Heart right ventricle (tissue), 16 donors: ENCODE measurements at places on chromosomes 13 and 19. TPM values are rescaled to one million over a fixed set of nuclear protein-coding genes. Genes with fewer than 3 reads are reported as not detected.
A peak's percentile ranks its signal among the peaks of the same experiment; 100 is the strongest.

DNA sequence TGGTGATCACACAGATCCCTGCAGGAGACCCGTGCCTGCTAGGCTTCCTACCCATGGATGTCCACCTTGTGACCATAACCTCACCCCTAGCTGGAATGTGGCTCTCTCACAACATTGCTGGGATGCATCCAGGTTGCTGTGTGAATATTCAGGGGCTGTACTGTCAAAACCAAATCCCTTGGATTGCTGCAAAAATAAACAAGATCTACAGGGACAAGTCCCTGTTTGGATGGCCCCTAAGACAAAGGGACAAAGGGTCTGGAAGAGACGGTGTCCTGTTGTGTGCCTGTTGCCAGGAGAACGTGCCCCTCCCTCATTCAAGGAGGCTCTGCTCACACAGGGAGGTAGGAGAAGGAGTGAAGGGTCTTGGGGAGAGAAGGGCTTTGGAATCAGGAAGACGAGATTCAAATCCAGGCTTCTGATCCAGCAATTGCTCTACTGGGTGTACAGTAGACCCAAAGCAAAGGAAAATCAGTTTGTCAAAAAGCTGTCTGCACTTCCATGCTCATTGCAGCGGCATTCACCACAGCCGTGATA, 89.2 kb upstream of the WASF3 start:
- no peak for DNase-seq

DNA sequence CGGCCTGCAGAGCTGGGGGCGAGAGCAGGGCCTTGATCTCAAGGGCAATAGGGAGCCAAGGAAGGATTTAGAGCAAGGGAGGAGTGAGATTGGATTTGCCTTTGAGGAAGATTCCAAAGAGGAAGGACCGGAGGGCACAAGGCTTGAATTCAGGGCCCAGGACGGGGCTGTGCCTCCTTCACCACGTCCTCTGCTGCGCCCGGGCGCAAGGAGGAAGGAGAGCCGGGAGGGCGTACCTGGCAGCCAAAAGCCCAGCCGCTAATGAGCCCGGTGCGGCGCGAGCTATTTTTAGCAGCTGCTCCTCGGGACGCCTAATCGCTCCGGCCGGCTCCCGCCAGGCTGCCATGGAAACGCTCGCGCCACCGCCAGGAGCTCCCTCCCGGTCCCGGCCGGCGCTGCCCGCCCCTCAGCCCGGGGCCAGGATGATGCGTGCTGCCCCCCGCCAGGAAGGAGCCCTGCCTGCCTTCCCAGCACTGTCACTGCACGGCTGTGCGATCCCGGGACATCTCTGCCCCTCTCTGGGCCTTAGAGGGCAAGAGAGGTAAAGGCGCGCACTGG, 31.3 kb downstream of the TINCR start:
- DNase-seq, result peak; percentile 76

GRCh38 chr13:59452189-59452890, 711.4 kb downstream of the DIAPH3 start:
- no peak for DNase-seq

- DNase-seq, result peak; percentile 29
Observed at GRCh38 chr19:15479391-15480345, at the start of gene PGLYRP2. PGLYRP2 (minus strand) TSS chr19:15479501; CDS start chr19:15479371, 130 bp downstream.

DNA sequence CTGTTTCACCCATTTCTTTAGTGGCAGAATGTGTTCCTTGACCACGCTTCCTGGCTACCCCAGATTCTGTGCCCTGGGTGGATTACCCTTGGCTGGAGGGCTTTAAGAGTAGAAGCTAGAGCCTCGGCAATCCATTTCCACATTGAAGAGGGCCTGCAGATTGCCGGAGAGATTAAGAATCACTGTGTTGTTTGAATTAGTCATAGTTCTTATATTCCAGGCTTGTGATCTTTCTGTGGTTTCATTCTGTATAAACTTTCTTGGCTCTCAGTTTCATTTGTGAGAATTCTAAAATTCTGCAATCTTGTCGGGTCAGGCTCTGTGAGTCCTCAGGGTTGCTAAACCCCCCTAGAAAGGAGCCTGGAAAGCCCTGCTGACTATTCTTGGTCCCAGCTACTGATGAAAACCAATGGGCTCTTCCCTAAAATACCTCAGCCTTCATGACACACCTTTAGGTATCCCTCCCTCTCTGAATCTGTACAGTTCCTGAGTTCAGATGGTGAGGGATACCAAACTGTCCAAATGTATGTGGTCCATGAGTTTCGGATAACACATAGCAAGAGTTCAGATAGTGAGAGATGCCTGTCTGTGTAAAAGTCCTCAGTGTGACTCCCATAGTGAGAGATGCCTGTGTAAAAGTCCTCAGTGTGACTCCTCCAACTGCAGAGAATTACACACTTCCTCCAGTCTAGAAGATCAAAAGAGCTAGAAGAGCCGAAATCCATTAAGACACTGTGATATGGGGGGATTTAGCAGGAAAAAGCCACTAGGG, 4.3 kb downstream of the PHF11 start:
- DNase-seq, result no peak

GRCh38 chr13:112054616-112055015, 12.3 kb upstream of the SOX1 start:
- DNase-seq, result no peak

- no peak for DNase-seq
Observed at GRCh38 chr19:47001584-47001983, 18.1 kb upstream of the NPAS1 start.

Gene SERPINE3
- total RNA-seq, result not detected

Gene FXYD7
- not detected for total RNA-seq

Gene KLHL1
- total RNA-seq, result not detected

Gene SIGLEC8
- total RNA-seq, result 0.95 TPM

Gene ZNF681
- 0.64 TPM for total RNA-seq

Gene ZNF568
- total RNA-seq, result 6.9 TPM

Gene PSG11
- total RNA-seq, result not detected
